ENCODE measurements at places on chromosomes 4 and X.

DNA sequence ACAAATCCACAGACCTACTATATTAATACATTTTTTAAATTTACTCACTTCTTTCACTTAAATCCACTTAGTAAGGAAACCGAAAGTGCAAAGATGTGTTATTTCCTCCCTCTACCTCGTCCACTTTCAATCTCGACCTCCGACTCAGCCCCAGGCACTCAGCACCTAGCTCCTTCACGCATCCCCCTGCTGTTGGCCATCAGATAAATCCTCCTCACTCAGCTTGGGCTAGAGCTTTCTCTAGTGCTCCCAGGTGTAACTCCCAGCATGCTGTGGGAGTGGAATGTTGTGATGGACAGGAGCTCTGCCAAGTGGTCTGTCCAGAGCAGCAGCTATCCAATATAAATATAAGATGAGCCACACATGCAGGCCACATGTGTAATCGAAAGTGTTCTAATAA is 26.7 kb upstream of the TEC start:
- DNase-seq = no peak

GRCh38 chr4:123643691-123644090 is 247.1 kb downstream of the SPRY1 start:
- DNase-seq = no peak

GRCh38 chr4:164009435-164009834 is 514.9 kb downstream of the TMA16 start:
- DNase-seq = no peak

- no peak for DNase-seq
These were observed 108.7 kb upstream of the PAK3 start for GRCh38 chrX:110987292-110987691.

DNA sequence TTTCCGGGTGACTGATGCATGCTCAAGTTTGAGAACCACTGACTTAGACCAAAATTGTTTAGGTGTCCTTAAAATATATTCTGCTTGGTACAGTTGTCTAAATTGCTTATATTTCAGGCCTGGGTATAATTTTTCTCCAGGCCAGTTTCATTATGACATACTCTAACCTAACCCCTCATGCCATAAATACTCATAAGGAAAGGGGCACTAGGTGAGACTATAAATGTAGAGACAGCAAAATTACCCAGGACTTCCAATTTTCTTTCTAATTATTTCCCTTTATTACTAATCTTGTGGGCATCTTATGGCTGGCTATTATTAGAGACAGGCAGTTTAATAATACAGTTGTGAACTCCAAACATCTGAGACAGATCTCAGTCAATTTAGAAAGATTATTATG is 150.2 kb downstream of the RRAGB start:
- no peak for DNase-seq

- DNase-seq = no peak
These were observed 85.2 kb upstream of the GPR34 start for GRCh38 chrX:41603596-41603995.

GRCh38 chrX:7068939-7069367 is 78.6 kb upstream of the STS start:
- peak; percentile 7 for DNase-seq

- peak; percentile 50 for DNase-seq
These were observed 13.1 kb upstream of the SULT1B1 start for GRCh38 chr4:69773484-69773883.

DNA sequence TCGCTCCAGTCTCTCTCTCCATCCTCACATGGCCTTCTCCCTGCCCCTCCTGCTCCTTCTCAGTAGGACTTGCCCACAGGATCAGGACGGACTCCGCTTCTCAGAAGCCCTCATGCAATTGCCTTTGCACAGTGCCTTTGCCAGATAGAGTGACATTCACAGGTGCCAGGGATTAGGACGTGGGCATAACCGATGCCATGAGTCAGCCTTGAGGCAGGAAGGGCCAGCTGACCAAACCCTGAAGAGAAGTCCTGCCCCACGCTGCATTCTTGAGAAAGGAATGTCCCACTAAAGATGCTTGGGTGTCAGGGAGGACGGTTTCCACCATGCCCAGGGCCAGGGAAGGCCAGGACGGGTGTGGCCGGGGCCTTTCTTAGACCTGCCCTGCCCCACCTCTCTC is 6.6 kb upstream of the GRPEL1 start:
- no peak for DNase-seq

- DNase-seq = peak; percentile 49
These were observed 60.9 kb upstream of the SMAD1 start for GRCh38 chr4:145420595-145421214.

- no peak for DNase-seq
These were observed 17.6 kb downstream of the TKTL1 start for GRCh38 chrX:154313147-154313546.

GRCh38 chrX:38699121-38699520 is 102.1 kb upstream of the MID1IP1 start:
- DNase-seq = no peak

- DNase-seq = no peak
These were observed 835.2 kb upstream of the PCDH10 start for GRCh38 chr4:132313852-132314251.

DNA sequence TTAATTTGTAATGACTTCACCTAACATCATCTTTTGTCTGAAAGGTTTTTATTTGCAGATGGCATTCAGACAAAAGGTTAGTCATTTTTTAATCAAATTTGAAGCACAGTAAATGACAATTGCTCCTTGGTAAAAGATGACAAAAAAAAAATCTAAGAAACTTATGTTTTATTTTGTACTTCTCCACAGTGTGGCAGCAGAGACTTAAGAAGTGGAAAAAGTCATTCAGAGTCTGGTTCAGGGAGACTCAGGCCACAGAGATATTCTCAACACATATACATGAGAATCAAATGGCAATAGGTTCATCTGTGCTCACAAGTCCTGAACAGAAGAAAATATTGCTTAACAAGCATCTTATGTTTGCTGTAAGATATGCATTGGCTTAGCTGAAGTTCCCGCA is 436.2 kb downstream of the KCNIP4 start:
- peak; percentile 49 for DNase-seq

- DNase-seq = no peak
These were observed 13.0 kb downstream of the SLC16A2 start for GRCh38 chrX:74434336-74434735.

DNA sequence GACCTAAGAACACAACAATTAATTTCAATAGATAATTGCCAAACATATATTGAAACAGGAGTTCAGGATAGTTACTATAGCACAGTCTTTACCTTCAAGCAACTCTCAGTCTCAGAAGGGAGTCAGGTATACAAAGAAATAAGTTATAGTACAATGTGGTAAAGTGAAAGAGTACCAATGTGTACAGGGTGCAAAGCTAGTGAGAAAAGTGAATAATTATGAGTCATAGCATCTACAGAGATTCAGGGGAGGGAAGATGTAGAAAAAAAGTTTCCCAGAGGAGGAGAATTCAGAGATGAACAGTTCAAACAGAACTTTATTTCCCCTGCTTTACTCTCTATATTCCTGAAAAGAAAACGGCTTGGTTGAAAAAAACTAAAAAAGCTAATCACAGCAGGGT is 22.7 kb upstream of the DKK2 start:
- DNase-seq = peak; percentile 53
